ENCODE measurements at places on chromosomes 1 and 21.

DNA sequence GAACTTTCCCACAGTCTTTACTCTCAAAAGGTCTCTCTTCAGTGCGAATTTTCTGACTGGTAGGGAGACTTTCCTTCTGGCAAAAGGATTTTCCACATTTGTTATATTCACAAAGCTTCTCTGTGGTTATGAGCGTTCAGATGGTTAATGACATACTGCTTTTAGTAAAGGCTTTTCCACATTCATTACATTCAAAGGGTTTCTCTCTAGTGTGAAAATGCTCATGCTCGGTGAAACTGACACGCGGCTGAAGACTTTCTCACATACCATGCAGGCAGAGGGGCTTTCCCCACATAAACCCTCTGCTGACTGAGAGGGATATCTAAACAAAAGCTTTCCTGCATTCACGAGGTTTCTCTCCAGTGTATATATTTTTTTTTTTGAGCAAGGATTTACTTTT lies 9.9 kb upstream of the KLF18 start:
- DNase-seq = no peak

GRCh38 chr1:5390504-5390903 lies 601.7 kb downstream of the NPHP4 start:
- DNase-seq = no peak

DNA sequence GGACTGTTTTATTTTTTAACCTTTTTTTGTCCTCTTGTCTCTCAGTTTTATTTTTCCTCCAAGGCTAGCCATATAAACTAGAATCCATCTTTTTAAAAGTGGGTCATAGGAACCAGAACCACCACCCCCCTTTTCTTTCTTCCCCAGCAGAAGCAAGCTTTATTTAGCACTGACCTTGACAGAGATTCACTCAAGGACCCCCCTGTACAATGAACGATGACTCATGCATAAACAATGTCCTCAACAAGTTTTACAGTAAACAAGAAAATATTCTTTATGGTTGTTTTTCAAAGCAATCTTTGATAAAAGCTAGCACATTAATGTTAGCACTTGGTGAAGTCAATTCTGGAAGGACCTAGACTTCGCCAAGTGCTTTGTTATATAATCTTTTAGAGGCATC lies 14.1 kb downstream of the PKN2 start:
- DNase-seq = no peak

DNA sequence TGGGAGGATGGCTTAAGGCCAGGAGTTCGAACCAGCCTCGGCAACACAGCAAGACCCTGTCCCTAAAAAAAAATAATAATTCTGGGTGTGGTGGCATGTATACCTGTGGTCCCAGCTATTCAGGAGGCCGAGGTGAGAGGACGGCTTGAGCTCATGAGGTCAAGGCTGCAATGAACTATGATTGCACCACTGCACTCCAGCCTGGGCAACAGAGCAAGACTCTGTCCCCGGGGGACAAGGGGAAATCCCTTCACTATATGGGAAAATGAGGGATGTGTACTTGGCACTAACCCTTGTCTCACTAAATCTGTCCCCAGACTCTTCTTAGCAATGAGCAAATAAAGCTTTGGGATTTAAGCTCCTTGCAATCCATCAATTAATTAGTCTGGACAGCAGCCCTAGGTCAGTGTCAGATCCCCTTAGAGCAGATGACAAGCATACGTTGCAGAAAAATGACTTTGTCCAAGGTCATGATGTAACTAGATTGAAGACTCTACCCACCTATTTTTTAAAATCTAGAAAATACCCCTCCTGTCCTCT lies 9.4 kb downstream of the KDM5B start:
- DNase-seq = no peak

DNA sequence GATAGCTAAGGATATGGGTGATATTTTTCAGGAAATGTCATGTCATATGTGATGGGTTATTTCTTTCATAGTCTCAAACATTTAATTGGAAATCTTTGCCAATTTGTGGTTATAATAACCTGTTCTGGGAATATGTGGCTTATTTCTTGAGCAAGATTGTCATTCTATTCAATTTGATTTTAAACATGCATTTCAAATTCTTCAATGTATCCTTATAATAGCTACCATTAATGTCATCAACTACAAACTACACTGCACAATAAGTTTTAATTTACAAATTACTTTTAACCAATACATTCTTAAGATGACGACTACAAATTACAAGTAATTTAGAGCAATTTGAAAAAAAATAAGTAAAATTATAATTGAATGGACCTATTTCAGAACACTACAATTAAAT lies 164.9 kb downstream of the BRINP3 start:
- no peak for DNase-seq

DNA sequence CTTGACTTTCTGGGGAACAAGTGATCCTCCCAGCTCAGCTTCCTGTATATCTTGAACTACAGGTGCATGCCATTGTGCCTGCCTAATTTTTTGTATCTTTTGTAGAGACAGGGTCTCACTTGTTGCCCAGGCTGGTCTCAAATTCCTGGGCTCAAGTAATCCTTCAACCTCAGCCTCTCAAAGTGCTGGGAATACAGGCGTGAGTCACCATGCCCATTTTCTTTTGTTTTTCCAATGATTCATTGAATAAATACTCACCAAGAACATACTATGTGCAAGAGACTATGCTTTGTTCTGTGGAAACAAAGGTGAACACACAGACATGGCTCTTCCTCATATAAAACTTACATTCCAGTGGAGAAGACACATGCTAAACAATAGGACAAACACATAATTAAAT lies 407.8 kb upstream of the DAB1 start:
- DNase-seq = no peak

GRCh38 chr1:1397839-1398523 lies 1.2 kb downstream of the CCNL2 start:
- DNase-seq = no peak

- no peak for DNase-seq
Measured at GRCh38 chr1:15023205-15023604, 130.3 kb upstream of the TMEM51 start.

- DNase-seq = no peak
Measured at GRCh38 chr1:962381-963300, 2.3 kb downstream of the KLHL17 start.

DNA sequence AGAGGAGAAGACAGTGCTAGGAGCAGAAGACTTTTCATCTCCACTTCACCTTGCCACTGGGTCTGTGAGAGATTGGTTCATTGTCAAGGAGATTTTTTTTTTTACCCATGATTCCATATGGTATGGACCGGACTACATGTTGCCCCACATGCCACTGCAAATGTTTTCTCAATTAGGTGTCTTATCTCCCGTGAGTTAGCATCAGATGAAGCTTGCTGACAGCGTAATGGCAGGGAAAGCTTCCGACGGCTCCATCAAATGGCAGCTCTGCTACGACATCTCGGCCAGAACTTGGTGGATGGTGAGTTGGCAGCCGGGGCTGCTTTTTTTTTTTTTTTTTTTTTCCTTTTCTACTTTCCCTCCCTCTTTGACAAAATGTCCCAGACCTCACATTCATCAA lies 217.2 kb upstream of the NFIA start:
- no peak for DNase-seq

DNA sequence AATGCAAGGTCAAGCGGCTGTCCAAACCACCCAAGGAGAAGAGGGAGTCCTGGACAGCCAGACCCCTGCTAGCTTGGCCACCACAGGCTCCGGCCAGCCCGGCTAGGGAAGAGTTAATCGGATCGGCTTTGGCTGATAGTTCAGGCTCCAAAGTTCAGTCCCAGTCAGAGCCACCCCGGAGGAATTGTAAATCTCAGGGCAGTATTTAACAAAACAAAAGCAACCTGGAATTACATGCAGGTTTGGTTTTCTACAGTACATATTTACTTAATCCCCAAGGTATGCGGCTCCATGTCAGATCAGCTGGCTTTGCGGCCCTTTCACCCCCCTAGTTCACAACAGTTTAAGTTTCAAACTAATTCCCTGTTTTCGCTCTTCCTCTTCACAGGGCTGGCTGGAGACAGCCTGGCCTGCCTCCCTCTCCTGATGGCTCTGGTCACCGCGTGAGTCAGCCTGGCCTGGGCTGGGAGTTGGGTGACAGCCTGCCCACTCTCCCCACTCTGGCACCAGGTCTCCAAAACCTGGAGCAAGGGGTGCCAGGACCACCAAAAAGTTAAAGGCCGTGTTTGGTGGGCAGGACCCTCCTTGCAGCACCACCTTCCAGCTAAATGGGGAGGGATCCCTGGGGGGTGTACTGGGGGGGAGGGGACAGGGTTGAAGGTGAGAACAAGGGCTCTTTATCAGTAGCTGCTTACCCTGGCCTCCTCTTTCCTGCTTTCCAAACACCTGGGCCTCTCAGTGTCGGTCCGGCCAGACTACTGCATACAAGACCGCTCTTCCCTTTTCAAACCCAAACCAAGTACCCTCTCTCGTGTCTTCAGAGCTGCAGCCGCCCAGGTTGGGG lies 1.9 kb downstream of the DHRS3 start:
- no peak for DNase-seq

GRCh38 chr1:93678491-93678890 lies 3.1 kb downstream of the BCAR3 start:
- DNase-seq = no peak

DNA sequence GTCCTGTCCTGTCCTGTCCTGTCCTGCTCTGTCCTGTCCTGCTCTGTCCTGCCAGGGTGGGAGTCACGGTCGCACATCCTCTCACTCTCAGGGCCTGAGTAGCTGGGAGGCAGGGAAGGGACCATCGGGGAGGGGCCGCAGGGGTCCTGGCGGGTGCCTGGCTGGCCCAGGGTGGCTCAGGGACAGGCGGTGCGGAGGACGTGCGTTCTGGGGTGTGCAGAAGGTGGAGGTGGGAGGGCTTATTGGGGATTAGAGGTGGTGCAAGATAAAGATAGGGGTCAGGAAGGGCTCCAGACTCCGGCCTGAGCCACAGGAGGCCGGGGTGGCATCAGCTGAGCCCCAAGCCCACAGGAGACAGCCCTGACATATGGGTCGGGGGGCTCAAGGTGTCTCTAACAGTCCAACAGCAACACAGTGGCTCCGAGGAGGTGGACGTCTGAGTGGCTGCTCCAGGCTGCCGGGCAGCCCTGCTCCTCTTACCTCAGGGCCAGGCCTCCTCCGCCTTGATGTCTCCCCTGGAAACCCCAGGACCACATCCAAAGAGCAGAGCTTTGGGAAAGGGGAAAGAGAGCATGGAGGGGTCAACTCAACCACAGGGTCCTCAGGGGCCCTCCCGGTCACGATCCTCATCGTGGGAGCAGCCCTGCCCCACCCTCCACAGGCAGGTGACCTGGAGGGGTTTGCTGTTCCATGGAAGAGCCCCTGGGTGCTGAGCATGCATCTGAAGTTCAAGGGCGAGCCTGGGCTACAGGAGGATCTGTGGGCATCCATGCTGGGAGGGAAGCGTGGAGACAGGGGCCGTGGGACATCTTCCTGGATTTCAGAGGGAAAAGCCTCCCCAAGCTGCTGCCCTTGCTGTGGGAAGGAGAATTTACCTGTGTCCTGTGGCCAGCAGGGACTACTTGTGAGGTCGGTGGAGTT lies 39.6 kb upstream of the ADARB1 start:
- DNase-seq = no peak

DNA sequence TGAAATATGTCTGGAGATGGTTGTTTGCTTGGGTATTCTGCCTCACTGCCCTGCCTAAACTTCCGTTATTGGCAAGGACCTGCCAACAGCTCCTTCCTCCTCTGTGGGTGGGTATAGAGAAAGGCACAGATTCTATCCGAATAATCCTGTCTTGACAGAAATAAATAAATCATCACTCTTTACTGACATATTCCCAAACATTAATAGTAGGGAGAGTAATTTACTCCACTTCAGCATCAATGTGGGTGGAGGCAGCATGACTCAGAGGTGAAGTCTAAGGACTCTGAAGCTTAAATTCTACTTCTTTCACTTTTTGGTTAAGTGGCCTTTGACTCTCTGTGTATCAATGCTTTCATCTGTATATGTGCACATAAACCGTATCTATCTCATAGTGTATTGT lies 2.9 kb downstream of the CD84 start:
- DNase-seq = no peak

DNA sequence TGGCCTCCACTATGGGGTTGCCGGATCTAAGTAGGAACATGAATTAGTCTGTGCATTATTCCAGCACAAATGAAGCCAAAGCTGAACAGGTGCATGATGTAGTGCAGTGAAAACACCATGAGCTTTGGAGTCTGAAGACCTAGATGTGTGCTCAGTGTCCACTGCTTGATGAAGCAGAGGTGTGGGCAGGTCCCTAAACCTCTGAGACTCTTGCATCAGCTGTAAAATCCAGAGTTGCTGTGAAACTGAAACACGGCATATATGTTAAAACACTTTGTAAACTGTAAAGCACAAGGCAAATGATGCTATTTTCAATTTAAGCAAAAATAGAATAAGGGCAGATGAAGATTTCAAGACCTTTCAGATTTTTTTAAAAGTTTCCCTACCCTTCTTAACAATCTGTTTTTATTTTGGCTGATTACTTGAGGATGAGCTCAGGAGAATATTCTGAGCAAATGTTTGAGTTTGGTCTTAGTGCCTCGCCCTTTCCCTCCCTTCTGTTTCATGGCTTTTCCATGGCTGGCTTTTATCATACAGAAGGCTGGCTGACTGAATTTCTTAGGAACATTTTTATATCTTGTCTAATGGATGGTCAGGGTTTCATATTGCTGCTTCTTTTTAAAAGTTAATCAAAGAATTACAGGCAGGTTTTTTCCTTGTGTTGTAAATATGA lies 221.8 kb downstream of the NTNG1 start:
- no peak for DNase-seq

DNA sequence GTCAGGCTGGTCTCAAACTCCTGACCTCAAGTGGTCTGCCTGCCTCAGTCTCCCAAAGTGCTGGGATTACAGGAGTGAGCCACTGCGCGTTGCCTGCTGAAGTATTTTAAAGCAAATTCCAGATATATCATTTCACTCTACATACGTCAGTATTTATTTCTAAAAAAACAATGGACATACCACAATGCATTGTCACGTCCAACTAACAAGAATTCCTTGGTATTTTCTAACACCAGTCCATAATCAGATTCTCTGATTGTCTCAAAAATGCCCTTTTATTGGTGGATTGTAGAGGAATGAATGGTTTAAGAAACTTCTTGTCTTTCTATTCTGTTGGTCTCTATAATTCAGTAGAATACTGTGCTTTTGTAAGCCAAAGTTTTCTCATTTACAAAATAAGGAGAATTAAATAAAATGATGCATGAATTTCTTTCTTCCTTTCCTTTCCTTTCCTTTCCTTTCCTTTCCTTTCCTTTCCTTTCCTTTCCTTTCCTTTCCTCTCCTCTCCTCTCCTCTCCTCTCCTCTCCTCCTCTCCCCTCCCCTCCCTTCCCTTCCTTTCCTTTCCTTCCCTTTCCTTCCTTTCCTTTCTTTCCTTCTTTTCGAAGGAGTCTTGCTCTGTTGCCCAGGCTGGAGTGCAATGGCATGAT lies 55.8 kb downstream of the VPS13D start:
- DNase-seq = no peak

GRCh38 chr1:44345187-44345775 lies 9.8 kb downstream of the ERI3 start:
- DNase-seq = no peak

- no peak for DNase-seq
Measured at GRCh38 chr1:24276791-24277190, 42.4 kb upstream of the GRHL3 start.

DNA sequence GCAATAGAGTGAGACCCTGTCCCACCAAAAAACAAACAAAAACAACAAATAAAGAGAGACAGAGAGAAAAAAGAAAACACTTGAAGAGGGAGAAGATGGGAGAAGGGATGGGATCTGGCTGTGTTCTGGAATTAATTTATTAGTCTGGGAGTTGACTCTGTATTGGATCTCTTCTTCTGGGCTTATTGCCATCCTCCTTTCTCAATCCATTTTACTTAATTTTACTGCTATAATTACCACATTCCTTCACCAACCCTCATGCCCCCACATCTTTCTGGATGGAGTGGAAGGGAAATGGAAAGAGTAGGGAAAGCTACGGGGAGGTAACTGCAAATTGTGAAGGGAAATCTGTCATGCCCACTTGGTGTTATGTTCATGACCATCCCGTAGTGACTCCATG lies 42.9 kb downstream of the FMN2 start:
- no peak for DNase-seq

Data from NCI-H748 treated with DMSO at 0.1 percent for 48 hours (cell line).